ENCODE measurements at places on chromosomes 1 and 21.

DNA sequence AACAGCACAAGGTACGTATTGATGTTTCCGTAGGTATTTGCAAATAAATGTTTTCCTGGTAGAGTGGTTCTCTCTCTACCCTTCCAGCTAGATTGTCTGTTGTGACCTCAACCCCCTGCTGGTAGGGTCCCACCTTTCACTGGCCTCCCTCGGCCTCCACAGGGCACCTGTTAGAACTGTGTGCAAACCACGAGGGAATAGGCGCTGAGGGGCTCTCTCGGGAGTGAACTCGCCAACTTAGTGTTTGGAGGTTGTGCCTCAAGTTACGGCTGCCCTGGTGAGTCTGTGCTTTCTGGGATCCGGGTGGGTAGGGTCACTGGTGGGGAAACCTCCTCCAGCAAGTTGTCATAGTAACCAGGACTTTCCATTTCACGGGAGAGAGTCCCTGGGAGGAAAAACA, 204.7 kb upstream of the EDN2 start:
- DNase-seq = no peak

GRCh38 chr1:219109424-219110018, 64.2 kb upstream of the LYPLAL1 start:
- DNase-seq = no peak

GRCh38 chr1:17236779-17237560, 11.9 kb upstream of the PADI3 start:
- peak; percentile 88 for DNase-seq

GRCh38 chr1:228477263-228477662, 9.9 kb upstream of the RNF187 start:
- DNase-seq = no peak

Data from stimulated activated CD4-positive, alpha-beta T cell treated with anti-CD3 and anti-CD28 coated beads, Interleukin-12 subunit alpha, Interleukin-12 subunit beta, amount 100 ng/mL, for 4 hours (primary cell).